ENCODE measurements at places on chromosomes 13 and 19.
A peak's percentile ranks its signal among the peaks of the same experiment; 100 is the strongest.

DNA sequence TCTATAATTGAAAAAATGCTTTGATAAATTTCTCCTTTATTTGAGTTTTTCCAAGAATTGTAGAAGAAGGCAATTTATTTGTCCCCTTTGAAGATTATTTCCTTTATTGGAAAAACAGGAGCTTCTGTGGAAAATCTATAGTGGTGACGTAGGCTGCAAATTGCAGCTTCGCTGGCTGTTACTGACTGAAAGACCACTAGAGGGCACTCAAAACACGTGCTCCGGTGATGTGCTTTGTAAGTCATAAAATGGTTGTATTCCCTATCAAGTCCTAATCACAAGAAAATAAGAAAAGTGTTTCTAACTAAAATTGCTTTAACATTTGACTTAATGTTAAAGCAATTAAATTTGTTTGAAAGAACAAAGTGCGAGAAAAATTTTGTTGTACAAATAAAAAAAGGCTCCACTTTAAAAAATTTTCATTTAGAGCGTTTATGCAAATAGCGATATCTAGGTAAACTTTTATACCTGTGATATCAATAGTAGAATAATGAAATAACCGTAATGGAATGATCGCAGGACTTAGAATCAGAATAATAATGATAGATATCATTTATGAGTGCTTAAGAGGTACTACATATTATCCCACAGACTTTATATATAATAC lies 638.2 kb upstream of the SPRY2 start:
- peak; percentile 32 for DNase-seq

DNA sequence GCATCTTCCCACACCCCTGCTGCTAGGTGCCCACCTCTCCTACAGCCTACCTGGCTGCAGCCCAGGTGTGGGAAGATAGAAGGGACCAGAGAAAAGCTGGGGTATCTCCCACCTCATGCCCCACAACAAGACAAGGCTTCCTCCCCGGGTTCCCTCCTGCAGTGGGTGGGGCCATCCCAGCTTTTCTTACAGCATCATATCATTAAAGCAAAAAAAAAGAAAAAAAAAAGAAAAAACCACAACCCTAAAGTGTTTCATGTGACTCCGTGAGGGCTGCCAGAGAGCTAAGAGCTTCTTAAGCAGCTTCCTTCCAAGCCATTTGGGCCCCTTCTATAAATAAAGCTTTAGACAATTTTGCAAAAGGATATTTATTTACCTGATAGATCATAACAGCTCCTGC lies 455.4 kb upstream of the TSHZ3 start:
- no peak for DNase-seq

DNA sequence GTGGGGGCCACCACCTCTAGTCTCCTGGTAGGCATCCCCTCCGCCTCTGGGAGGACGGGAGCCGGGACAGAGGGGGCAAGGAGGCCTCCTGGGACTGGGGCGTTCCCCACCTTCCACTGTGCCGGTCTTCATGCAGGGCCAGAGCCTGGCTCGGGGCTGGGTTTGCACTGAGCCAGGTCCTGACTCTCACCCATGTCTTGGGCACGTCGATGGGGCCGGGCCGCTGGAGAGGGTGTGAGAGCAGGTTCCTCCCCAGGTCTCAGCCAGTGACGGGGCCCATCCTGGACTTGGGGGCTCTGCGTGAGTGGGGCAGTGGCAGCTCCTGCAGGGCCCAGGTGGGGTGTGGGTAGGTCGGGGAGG lies 26.6 kb downstream of the ATP11A start:
- no peak for DNase-seq

- DNase-seq, result no peak
Observed at GRCh38 chr19:42282819-42283187, 13.8 kb downstream of the CIC start.

DNA sequence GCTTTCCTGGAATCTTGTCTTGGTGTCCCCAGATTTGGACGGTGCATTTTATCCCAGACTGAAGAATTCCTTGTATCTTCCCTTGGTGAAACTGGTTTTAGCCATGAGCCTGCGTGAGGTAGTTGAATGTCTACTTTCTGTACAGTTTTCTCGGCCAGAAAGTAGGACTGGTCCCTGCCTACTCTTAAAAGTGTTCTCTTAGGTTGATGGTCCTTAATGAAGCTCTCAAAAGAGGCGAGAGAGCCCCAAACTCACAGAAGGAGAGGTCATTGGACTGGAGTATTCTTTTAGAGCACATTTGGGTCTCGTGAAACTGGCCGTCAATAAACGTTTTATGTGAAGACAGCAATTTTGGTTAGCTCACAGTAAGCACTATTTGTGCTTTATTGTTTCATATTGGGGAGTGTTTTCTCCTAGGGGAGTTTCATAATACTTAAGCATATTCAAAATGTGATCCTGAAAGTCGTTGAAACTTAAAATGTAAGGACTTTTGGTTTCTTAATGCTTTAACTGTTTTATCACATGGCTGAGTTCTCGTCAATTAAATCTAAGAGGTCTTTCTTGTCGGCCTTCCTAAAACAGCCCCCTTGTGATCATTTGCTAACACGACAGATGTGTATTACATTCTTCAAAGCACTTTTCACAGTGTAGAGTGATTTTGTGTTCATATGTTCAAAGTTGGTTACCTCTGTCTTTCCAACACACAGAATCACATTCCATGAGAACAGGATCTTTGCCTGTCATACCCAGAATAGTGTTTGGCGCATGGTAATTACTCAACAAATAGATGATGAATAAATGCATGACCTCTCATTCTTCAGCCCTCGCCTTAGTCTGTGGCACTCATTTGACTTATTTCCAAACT lies 889 bp downstream of the GTF2F2 start:
- no peak for DNase-seq

DNA sequence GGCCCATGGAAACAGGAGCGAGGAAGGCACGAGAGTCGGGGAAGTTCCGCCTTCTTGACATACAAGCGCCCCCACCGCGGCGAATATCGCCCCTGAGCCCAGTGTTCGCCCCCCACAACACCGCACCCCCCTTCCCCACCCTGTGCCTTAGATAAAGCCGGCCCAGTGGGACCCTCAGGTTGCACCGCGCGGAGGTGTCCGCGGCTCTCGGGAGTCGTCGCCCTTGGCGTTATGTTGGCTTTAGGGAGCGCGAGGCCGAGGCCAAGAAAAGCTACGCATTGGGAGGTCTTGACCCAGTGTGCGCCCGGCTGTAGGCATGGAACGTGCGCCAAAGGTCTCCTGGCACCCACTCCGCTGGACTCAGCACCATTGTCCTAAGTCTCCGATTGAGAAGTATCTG lies 603 bp upstream of the ZNF132 start:
- DNase-seq, result no peak

DNA sequence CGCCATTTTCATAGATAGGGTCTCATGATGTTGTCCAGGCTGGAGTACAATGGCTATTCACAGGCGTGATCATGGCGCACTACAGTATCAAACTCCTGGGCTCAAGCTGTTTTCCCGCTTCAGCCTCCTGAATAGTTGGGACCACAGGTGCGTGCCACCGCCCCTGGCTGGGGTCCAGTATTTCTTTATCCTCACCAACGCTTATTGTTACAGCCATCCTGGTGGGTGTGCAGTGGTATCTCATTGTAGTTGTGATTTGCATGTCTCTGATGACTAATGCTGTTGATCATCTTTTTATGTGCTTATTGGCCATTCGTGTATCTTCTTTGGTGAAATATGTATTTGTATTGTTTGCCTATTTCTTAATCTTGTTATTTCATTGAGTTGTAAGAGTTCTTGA lies 49.0 kb downstream of the SIPA1L3 start:
- DNase-seq, result no peak

GRCh38 chr13:26971990-26972887 lies 199.4 kb downstream of the USP12 start:
- DNase-seq, result peak; percentile 45

- DNase-seq, result no peak
Observed at GRCh38 chr13:113405481-113406300, 41.8 kb upstream of the GRTP1 start.

- no peak for DNase-seq
Observed at GRCh38 chr13:98487522-98487921, 89.4 kb downstream of the STK24 start.

GRCh38 chr13:87671753-87672605 lies 808 bp downstream of the SLITRK5 start:
- DNase-seq, result no peak

Data from activated CD4-positive, alpha-beta T cell treated with anti-CD3 and anti-CD28 coated beads, Interleukin-2, amount 10 ng/mL, durations not matched to agents 7 days and 5 days (primary cell).